Fibroblast of skin of right quadriceps (primary cell): ENCODE measurements at places on chromosomes 5 and 9.

DNA sequence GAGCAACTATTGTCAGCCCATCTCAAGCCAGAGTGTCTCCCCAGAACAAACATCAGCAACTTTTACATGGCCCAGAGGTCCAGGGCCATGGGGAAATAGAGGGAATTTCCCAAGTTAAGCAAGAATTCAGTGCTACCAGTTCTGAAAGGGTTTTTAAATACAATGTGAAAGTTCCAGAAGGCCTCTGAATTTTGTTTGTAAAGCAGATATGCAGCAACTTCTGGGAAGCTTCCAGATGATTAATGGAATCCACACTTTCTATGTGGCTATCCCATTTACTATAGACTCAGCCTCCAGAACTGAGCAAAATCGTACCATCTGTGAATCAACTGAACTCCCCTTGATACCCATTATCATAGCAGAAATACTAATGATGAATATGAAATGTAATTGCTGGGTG, 93.8 kb downstream of the FEM1C start:
- peak; percentile 89 for DNase-seq

- DNase-seq = peak; percentile 44
Measured at GRCh38 chr5:111945535-111945934, 188.5 kb upstream of the NREP start.

- DNase-seq = no peak
Measured at GRCh38 chr5:88677943-88678769, 204.8 kb downstream of the MEF2C start.

- DNase-seq = no peak
Measured at GRCh38 chr9:117704597-117704996, 394 bp downstream of the TLR4 start.

GRCh38 chr9:95459851-95460517, 56.8 kb downstream of the PTCH1 start:
- DNase-seq = peak; percentile 28

GRCh38 chr9:132879457-132880323, 992 bp downstream of the SPACA9 start:
- DNase-seq = no peak

- peak; percentile 66 for DNase-seq
Measured at GRCh38 chr9:32571969-32572899, 725 bp downstream of the NDUFB6 start.

DNA sequence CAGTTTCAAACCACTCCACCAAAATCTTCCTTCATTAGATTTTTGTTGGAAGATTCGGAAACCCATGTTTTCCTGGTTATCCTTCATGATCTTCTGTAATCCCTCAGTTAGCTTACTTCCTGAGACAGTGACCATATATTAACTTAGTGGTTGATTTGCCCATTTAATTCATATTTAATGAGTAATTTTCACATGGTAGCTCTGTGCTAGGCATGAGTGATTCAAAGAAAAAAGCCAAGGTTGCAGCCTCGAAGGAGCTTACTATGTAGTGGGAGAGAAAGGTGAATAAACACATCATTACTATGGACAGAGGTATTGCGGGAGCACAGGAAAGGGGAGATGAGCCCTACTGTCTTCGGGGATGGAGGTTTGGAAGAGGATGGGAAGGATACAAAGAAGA, 158.5 kb downstream of the TLE1 start:
- DNase-seq = no peak

DNA sequence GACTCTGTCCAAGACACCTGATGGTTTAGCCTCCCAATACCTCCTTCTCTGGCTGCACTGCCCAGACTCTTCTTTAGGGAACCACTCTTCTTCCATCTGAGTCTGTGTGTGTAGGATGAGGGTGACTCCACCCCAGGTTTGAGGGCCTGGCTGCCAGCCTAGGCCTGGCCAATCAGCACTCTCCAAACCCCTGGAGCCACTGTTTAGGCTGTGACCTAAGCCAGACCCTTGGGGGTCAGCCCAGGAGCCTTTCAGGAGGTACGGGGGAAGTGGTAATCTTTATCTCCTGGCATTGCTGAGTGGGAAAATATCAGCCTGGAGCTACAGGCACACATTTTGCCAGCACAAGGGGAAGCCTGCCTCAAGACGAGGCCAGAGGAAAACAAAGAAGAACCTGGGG, 6.2 kb upstream of the ERGIC1 start:
- no peak for DNase-seq

DNA sequence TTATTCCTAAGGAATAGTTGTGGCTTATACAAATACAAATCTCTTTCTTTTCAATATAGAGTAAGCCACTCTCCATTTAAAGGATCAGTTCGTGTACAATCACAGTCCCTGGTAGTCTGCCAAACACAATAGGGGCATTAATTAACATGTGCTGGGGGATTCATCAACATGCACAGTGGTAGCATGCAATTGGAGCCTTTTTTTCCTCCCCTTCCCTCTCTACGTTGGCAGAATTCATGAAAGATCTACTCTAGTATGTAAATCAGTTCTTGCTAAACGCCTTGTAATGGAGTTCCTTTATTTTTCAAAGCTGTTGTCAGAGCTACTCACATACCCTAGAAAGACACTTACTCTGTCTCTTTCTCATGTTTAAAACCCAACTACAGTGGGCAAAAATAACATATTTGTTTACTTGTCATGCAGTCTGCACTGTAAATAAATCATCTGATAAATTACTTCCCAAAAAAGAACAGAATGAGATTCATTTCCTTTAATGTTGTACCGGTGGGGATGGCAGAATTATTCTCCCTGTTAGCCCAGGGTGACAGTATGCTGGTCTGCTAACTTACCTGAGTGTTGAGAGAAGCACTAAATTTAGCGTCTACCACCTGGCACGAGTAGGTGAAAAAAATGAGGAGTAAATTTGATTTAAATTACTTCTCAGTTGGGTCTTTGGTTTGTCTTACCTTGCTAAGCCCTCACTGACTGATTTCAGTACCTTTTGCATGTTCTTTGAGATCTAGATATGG, 341.5 kb upstream of the CCNH start:
- no peak for DNase-seq

DNA sequence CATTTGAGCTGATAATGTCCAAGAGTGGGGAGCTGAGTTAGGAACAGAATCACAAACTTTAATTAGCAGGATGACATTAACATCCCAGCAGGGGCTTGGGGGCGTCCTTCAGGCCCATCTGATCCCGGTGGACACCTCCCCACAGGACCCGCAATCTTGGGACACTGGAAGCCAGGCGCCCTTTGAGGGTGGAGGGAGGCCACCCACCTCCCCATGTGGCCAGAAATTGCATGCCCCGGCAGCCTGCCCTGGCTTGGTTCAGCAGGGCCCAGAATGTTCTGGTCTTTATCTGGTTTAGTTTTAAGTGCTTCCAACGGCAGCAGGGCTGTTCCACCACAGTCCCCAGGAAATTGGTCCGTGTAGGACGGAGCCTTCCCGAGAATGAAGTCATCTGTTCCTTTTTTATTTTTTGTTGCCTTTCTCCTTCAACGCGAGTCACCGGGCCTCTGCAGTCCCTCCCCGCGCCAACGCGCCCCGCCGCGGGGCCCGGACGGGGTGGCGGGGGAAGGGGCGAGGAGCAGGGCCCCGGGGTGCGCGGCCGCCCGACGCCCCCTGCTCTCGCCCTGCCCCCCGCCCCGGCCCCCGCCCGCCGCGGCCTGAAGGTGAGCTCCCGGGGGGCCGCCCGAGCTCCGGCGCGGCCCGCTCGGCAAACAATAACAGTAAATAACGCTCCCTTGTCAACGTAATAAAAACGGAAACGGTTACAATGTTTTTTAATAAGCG, 207.9 kb downstream of the C9orf50 start:
- peak; percentile 87 for DNase-seq

DNA sequence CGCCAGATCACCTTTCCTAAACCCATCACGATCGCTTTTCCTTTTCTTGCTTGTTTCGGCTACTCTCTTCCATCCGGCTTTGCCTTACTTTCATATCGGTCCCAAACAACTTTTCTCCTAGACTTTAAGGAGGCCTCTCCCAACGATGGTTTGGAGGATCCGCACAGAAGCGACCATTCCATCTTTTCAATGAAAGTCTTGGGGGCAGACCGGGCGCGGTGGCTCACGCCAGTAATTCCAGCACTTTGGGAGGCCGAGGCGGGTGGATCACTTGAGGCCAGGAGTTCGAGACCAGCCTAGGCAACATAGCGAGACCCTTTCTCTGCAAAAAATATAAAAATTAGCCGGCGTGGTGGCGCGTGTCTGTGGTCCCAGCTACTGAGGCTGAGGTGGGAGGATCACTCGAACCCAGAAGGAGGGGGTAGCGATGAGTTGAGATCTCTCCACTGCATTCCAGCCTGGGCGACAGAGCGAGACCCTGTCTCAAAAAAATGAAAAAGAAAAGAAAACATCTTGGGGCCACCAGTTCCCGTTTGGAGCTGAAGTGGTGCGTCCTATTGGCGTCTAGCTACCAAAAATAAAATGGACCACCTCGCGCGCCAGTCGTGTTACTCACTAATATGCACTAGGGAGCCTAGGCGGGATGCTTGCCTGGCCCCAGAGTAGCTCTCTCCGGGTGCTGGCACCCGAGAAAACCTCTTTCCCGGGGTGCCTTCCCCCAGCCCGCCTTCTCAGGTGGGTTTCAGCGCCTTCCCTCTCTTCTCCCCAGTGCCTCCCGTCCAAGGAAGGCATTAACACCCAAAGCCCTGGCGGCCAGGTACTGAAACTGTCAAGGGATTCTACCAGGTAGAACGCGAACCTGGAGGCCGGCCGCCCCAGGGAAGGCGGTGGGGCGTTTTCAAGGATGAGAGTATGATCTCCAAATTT, 800 bp upstream of the AP3B1 start:
- peak; percentile 6 for DNase-seq

GRCh38 chr5:168339109-168339771, 47.8 kb downstream of the WWC1 start:
- no peak for DNase-seq

DNA sequence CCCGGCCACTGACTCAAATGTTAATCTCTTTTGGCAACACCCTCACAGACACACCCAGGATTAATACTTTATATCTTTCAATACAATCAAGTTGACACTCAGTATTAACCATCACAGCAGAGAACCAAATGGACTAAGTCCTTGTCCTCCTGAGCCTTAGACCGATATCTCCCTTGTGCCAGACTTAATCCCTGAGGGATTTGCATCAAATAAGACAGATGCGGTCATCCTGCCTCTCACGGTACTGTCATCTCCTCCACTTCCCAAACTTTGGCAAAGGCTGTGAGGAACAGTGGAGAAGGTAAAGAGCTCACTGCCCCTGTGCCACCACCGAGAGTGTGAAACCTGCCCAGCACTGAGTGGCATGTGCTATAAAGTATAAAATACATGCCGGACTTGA, 6.5 kb upstream of the PRRC2B start:
- no peak for DNase-seq

DNA sequence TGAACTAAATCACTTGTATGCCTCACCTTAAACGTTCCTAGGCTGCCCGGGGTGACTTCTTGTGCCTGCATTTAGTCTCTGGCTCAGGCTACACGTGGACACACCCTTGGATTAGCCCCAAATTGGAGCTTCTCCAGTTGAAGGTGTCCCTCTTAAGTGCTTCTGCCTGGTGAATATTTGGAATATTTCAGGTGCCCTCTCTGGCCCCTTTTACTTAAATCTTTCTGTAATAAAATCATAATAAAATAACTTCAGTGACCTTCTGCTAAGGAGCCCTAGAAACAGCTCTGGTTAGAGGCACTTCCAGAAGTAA, 74.3 kb upstream of the KLF9 start:
- DNase-seq = no peak

DNA sequence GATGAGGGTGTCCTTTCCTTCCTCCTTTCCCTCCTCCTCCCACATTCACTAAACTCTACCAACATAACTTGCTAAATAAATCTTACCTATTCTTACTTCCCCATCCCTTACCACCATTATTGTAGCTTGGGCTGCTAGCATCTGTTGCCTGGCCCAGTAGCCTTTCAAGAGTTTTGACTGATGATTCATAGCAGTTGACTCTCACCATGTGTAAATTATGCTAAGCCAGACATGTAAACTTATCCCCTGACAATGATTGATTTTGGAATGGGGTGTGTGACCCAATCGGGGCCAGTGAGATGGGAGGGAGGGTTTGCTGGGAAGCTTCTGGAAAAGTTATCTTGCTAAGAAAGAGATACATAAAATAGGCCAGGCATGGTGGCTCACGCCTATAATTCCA, 161.8 kb upstream of the SPRY4 start:
- DNase-seq = peak; percentile 63

- no peak for DNase-seq
Measured at GRCh38 chr5:15718421-15719179, 218.6 kb downstream of the FBXL7 start.

DNA sequence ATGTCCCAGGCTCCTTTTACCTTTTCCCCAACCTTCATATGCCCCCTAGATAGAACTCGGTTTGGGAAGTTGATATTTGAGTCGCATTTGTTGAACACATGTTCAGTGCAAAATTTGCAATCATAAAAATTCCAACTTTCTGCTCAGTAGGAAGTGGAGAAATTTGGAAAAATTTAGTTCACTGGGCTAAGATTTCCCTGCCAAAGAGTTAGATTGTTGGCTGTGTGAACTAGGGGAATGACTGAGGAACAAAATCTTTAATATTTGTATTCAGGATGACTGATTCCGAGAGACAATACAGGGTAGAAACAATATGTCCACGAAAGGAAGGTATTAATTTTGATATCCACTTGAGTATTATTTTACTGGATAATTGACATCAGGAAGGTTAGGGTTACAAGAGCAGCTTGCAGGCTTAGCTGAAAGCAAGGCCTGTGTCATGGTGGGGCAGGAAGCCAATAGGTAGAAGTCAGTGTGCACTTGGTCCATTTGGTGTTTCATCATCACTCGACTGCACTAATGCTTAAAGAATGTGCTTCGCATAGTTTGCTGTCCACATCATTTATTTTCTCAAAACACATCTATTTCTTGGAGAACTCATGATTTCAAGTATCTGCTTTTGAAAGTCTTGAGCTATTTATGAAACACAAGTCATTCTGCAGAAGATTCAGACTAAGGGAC, 59.4 kb upstream of the GNA14 start:
- DNase-seq = peak; percentile 97

DNA sequence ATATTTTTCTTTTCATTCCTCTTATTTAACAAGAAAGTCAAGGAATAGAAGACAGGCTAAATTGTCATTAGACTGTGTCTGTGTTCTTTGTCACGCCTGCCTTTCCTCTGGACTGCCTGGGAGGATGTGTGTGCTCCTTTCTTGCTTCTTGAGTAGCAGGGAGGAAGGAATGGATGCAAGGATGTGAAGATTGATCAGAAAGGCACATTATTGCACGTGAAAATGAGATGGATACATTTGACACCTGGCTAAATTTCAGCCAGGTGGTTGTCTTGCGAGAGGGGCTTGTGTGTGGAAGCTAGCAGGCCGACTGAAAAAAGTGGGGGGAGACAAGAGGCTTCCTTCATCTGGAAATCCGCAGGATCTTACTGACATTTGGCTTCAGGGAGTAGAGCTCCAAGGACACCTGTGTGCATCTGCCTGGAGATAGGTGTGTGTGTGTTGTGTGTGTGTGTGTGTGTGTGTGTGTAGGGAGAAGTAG, 200.1 kb downstream of the MEF2C start:
- DNase-seq = no peak

GRCh38 chr5:43123887-43124286, 3.2 kb downstream of the ZNF131 start:
- DNase-seq = no peak

- DNase-seq = no peak
Measured at GRCh38 chr5:158811350-158811749, 288.4 kb downstream of the EBF1 start.

GRCh38 chr5:147384346-147385193, 125.3 kb downstream of the DPYSL3 start:
- DNase-seq = no peak

- no peak for DNase-seq
Measured at GRCh38 chr9:82555431-82556051, 507.4 kb downstream of the RASEF start.

GRCh38 chr5:79333852-79334557, 98.1 kb downstream of the JMY start:
- DNase-seq = no peak

- no peak for DNase-seq
Measured at GRCh38 chr9:70060883-70061507, 17.3 kb downstream of the MAMDC2 start.
